B cell (primary cell): ENCODE measurements at places on chromosomes 2 and 18.

GRCh38 chr2:24815171-24815570 lies 21.9 kb downstream of the CENPO start:
- no peak for DNase-seq

- no peak for DNase-seq
These were observed 7.5 kb downstream of the MAL start for GRCh38 chr2:95032868-95033603.

DNA sequence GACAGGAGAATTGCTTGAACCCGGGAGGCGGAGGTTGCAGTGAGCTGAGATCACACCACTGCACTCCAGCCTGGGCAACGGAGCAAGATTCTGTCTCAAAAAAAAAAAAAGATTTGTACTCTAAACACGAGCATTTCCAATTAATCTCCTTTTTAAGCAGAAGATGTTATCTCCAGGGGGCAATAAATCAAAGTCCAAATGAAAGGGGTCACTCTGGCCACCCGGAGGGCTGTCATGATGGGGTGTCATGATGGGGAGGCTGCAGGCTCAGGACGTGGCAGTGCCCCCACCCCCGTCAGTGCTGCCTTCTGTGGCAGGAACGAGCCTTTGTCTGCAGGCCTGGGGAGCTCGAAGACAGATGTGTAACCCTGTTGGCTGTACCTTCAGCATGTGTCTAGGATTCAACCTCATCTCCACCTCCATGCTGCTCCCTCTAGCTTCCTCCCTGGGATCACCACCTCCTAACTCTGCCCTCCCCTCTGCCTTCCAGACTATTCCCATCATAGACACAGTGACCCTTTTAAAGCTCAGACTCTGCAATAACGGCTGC lies 76.9 kb upstream of the YWHAQ start:
- no peak for DNase-seq

GRCh38 chr2:43824951-43825493 lies 13.6 kb downstream of the ABCG5 start:
- DNase-seq: no peak

GRCh38 chr2:24473626-24474025 lies 17.4 kb upstream of the NCOA1 start:
- DNase-seq: no peak

GRCh38 chr2:190615555-190616200 lies 33.2 kb upstream of the NAB1 start:
- DNase-seq: no peak

GRCh38 chr2:201746551-201746950 lies 34.2 kb downstream of the ALS2 start:
- no peak for DNase-seq

DNA sequence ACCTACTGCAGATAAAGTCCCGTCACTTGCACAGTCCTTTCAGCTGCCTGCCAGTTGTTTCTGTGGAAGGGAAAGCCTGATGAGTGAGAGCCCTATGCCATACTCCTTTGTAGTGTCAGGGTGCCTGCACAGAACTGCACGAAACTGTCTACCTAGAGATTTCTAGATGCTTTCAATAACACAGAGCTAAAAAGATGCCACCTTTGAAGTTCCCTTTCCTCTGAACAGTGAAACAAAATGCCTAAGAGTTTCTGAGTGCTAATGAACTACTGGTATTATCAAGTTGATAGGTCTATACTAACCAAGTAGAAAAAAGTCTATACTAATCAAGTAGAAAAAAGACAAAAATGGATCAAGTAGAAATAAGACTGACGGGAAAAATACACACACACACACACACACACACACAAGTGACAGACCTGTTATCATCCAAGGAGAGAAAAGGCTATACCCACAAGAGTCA lies 79.0 kb downstream of the TLK1 start:
- DNase-seq: no peak

DNA sequence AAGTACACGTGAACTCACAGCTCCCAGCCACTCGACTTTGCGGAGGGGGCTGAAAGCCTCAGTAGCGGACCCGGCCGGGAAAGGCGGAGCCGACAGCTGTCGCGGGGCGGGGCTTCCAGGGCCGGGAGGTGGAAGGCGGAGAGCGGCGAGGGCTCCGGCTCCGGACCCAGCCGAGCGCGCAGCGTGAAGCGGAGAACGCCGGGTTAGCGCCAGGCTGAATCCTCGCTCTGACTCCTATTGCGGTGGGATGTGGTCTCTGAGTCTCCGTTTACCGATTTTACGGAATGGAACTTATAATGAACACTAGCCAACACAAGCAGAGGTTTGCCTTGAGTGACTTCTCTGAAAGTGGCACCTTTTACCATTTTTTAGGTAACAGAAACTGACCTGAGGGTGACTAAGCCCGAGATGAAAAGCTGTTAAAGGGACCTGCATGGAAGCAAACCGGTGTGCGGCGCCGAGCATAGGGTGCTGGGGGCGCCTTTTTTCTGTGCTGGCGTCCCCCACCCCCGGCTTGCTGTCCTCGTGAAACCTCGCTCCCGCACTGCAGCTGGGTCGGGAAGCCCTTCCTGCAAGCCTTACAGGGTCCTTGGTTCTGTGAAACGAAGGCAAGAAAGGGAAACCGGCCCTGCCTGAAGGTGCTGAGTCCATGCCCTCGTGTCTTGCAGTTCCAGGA lies 72.9 kb downstream of the EN1 start:
- no peak for DNase-seq

DNA sequence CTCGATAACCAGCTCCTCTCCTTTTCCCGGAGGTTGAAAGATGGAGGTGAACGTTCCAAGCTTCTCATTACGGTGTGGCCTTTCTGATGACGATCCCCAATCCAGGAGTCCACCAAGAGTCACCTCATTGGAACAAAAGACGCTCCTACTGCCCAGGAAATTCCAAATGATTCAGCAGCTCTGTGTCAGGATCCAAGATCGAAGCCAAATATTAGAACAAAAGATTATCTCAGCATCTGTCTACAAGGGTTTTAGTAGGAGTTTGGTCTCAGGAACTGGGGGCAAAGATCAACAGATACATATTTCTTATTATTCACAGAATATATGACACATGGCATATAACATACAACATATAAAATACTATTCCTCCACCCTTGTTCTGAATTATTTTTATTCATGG lies 161.1 kb upstream of the RAB12 start:
- no peak for DNase-seq

DNA sequence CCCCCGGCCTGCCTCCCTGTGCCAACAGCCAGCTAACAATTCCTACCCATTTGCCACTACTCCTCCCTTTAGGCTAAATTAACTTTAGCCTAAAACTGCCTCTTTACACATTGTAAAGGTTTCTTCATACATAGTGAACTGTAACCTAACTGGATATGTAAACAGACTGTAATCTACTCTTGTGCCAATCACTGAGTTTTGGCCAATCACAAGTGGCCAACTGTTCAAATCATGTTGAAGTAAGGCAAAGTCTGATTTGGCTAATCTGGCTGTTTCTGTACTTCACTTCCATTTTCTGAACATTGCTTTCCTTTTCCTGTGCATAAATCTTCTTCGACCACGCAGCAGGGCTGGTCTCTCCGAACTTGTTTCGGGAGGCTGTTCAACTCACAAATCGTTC lies 103.6 kb upstream of the LYPD6 start:
- no peak for DNase-seq

- DNase-seq: no peak
These were observed 201.0 kb downstream of the NDUFA10 start for GRCh38 chr2:239824046-239824694.

- DNase-seq: peak; percentile 21
These were observed 266.5 kb downstream of the PTGR3 start for GRCh38 chr18:74942319-74942910.

DNA sequence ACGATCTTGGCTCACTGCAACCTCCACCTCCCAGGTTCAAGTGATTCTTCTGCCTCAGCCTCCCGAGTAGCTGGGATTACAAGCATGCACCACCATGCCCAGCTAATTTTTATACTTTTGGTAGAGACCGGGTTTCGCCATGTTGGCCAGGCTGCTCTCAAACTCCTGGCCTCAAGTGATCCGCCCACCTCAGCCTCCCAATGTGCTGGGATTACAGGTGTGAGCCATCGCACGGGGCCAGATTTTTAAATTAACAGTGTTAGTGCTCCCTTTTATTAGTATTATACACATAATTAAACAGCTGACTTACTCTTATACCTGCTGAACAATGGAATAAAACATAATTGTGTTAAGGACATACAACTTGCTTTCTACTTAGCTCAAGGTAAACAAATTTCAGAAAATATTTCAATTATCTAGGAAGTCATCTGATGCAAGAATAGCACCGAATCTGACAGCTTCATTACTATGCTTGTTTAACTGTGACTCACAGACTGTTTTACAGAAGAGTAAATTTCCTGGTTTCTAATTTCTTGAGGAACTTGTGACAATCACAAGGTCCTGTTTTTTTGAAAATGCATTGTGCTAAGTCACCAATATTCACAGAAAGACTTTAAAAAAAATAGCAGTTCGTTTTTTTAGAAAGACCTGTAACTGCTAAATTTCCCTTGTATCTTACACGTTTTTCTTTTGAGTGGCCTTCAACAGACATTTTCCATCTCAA lies 51.2 kb downstream of the SPIRE1 start:
- no peak for DNase-seq

DNA sequence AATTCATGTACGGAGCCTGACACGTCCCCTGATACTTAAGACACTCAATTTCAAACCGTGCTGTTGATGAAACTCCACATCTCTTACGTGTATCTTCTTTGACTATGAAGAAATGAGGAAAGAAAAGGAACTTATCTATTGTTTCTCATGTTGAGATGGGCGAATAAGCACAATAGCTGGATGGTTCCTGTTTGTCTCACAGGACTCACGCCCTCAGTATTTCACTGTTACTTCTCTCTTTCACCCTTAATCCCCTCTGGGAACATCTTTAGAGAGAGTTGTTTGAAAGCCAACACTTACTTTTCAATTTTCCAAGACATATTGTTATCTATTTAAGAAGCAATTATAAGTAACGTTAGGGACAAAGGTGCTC lies 99.8 kb downstream of the COPS8 start:
- no peak for DNase-seq

- no peak for DNase-seq
These were observed 65.4 kb downstream of the TRPM8 start for GRCh38 chr2:233982421-233983121.

GRCh38 chr18:24817587-24818371 lies 357.3 kb downstream of the HRH4 start:
- DNase-seq: no peak

DNA sequence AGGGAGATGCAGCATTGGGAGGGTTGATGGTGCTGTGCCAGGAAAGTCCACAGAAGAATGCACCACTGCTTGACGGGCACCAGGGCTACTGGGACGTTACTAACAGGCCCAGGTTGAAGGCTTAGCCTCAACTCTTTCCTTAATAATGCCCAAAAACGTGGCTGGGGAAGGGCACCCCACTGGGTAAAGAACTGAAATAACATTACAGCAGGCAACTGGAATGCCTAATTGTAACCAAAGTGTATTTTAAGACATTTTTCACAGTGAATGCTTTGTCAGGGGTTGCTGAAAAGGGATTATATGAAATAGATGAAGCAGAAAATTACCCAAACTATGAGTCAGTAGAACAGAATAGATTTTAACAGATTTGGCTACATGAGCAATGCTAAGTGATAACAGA lies 191.3 kb downstream of the CMPK2 start:
- no peak for DNase-seq

DNA sequence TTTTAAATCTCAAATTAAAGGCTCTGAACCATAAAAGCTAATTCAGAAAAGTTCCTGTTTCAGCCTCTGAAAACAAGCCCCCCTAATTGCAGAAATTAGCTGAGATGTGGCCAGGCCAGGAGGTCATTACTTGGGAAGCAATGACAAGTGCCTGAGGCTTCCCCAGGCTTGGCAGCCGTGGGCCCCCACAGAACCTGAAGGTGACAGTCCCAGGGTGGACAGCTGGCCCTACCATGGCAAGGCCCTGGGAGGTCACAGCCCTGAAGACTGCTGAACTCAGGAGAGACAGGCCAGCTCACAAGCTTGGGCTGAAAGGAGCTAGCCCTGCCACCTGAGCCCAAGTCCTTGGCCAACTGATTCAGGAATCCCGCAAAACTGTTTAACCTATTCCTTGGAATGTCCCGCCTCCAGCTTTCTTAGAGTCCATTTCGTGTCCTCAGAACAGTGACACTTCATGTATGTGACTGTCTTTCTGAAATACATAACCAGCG lies 54.3 kb upstream of the PKDCC start:
- DNase-seq: no peak

- DNase-seq: no peak
These were observed 339.9 kb upstream of the LRRTM4 start for GRCh38 chr2:77862120-77862519.

- no peak for DNase-seq
These were observed 895.0 kb upstream of the FSHR start for GRCh38 chr2:50049267-50049666.

- DNase-seq: no peak
These were observed 42.5 kb downstream of the KIAA2012 start for GRCh38 chr2:202115479-202115971.

DNA sequence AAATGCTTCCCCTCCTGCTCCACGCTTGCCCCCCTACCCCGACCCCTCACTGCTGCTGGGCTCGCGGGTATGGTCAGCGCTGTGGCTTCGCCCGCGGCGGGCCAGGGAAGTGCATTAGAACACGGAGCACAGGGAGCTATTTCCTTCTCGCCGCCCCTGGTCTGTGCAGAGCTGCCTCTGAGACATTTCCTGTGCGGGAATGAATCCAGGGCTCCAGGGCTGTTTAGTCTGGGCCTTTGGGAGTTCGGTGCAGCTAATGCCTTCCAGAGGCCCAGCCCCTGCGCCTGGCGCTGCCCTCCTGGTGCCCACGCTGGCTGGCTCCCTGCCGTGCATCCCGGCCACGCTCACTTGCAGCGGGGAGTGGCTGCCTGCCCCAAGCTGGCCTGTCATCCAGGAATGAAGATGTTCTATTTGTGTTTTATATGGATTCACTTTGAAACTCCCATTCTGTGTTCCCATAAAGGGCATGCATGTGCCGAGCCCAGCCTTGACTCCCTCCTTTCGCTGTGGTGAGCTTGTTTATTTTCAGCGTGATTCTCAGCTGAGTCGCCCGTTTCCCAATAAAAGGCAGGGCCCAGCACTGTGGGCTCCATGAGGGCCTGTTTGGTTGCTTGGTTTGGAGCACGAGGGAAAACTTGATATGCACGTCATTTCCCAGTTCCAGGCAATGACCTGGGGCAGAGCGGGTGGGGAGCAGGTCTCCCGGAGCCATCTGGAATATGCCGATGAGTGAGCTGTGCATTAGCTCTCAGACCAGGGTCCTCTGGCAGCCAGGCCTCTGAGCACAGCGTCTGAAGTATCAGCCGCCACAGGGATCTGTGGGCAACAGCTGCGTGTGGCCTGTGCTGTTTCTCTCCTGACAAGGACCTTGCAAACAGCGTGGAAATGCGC lies 42.7 kb downstream of the SH3RF3 start:
- no peak for DNase-seq

DNA sequence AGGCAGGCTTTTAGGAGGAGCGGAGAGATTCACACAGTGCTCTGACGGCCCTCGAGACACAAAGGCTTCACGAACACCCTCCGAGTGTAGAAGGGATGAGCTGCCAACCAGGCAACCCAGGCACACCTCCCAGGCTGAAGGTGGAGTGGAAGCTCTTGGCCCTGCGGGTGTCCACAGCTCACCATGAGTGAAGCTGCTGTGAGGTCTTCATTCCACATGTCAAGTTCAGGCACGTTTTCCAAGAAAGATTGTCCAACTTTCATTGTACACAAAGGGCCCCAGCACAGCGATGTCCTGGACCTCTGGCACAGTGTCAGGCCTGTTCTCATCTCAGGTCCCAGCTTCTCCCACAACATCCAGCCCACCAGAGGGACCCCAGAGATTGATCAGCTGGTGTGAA lies 13.4 kb downstream of the PARD6G start:
- DNase-seq: no peak

- peak; percentile 58 for DNase-seq
These were observed 19.5 kb downstream of the INPP4A start for GRCh38 chr2:98463988-98464771.
